ENCODE measurements at places on chromosomes 16 and 17.

DNA sequence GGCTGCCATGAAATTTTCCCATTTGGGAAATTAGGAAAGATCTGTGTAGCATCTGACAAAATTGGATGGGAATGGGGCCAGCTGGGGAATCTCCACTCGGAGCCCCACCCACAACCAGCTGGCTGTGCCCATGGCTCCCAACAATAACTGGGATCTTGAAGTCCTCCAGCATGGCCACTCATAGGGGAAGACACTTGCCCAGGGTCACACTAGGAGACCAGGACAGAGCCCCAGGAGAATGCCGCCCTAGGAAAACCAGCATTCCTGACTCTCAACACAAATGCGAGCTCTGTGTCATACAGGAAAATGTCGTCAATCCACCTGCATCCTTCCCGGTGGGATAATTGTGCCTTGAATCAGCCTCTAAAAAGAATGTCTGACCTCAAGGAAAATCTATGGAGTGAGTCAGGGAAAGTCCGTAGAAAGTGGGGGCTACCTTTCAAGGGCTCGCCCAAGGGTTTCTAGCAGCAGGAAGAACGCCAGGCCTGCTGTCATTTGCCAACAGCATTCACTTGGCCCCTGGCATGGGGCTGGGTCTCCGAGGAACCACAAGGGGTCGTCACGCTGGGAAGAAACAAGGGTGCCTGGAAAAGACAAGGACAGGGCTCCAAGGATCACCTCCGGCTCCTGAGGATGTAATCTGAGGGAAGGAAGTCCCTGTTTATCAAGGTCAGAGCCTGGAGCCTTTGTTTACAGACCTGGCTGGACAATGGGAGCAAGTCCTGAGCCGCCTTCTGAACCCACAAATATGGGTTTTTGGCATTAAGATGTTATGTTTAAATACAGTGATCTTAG is 15.9 kb downstream of the CDH5 start:
- DNase-seq, result no peak

- no peak for DNase-seq
These were observed 22.0 kb downstream of the TEX14 start for GRCh38 chr17:58669853-58670252.

- peak; percentile 74 for DNase-seq
These were observed 137.6 kb downstream of the RBFOX3 start for GRCh38 chr17:79473111-79473875.

- no peak for DNase-seq
These were observed 8.9 kb upstream of the TENT4B start for GRCh38 chr16:50144211-50144610.

GRCh38 chr16:31214708-31215286 is 878 bp downstream of the TRIM72 start:
- no peak for DNase-seq
